Motor neuron (in vitro differentiated cells): ENCODE measurements at places on chromosomes 1 and 21.

DNA sequence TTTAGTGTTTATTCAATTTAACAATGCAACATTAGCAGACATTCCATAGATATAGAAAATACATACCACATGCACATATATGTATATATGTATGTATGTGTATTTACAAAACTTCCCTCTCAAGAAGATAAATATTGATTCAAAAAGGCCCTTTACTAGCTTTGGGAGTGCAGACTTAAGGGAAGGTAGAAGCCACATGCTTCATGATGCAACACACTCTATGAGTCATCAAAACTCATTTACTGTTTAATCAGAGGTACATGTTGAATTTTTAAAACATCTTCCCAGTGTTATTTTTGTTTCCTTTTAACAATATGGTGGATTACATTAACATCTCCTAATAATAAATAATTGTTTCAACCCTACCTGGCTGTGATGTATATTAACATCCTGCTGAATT is 61.4 kb upstream of the KIRREL1 start:
- no peak for ATAC-seq

DNA sequence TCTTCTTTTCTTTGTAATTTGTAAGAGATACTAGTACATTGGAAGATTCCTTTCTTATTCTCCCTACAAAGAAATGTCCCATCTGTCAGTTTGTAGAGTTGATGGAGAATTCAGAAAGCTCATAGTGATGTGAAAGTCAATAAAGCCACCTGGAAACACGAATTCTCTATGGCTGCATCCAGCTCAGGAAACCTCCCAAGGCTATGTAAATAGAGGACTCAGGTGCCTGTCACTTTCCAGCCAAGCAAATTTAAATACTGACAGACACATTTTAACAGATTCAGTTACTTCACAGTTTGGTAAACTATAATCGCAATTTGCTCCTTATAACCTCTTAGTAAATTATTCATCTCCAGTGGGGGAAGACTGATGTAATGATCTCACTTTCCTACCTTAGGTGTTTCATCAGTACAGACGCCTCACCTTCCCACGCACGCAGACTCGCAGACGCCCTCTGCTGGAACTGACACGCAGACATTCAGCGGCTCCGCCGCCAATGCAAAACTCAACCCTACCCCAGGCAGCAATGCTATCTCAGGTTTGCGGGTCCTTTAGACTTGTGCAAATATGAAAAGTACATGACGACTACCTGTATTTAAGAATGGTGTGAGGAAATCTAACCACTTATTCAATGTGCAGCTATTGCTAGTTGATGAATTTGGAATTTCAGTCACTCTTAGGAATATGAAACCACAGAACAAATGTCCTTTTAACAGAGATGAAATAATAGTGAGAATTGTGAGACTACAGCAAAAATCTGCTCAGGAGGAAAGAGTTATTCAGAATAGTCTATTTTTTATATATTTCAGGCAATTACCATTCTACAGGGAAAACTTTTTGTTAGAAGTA is 60.6 kb downstream of the PTPRC start:
- ATAC-seq = peak; percentile 61

- no peak for ATAC-seq
Observed at GRCh38 chr21:15421947-15422346, 307.8 kb upstream of the USP25 start.

DNA sequence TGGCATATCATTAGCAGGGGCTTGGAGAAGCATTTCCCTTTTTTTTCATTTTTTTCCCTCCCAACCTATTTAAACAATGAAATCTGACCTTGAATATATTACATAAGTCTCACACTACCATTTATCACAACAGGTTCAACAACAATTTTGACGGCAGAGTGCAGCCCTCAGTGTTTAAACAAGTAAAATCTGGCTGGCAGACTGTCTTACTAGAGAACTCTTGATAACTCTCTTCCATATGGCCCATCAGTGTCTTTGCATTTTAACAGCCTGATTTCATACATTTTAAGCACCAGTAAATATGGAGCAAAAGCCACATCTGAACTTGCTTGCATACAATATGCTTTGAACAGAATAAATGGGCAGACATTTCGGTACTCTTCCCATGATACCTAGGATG is 213.0 kb downstream of the KCTD3 start:
- ATAC-seq = no peak

DNA sequence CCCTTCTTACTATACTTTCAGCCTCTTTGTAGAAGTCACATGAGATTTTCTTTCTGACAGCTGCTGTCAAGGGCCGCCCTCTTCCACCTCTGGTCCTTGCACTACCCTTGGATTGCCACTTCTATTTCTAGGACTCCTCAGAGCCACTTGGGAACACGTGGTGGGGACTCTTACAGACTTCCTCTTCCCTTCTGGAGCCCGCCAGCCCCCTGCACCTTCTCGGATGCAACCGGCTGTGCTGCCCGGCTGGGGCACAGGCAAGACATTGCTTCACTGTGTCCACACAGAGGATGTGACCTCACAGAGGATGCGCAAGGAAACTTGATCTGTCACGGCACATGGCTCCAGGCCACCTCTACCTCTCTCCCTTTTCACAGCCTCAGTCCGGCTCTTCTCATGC is 2.4 kb upstream of the IKBKE start:
- no peak for ATAC-seq

GRCh38 chr1:20993716-20994575 is 182.8 kb downstream of the EIF4G3 start:
- ATAC-seq = no peak

- no peak for ATAC-seq
Observed at GRCh38 chr1:26580116-26580515, 50.6 kb downstream of the RPS6KA1 start.

DNA sequence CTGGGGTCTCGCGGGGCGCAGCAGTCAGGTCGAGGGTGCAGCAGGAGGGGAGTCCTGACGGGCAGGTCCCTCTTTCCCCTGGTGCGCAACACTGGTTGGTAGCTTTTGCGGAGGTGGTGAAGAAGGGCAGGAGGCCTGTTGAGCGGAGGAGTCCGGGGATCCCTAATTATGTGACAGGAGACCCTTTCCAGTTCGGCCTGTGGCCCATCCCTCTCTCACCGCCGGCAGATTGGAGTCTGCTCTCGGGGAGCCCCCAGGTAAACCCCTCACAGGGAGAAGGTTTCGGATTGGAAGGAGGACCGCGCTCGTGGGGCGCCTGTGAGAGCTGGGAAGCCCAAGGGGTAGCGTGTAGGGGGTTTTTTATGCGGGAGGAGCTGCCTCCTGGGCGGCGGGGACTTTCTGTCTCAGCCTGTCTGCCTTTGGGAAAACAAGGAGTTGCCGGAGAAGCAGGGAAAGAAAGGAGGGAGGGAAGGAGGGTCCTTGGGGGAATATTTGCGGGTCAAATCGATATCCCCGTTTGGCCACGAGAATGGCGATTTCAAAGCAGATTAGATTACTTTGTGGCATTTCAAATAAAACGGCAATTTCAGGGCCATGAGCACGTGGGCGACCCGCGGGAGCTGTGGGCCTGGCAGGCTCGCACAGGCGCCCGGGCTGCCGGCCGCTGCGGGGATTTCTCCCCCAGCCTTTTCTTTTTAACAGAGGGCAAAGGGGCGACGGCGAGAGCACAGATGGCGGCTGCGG is 9.5 kb downstream of the SIM2 start:
- peak; percentile 9 for ATAC-seq

GRCh38 chr1:209248649-209249279 is 334.8 kb upstream of the CAMK1G start:
- peak; percentile 58 for ATAC-seq

DNA sequence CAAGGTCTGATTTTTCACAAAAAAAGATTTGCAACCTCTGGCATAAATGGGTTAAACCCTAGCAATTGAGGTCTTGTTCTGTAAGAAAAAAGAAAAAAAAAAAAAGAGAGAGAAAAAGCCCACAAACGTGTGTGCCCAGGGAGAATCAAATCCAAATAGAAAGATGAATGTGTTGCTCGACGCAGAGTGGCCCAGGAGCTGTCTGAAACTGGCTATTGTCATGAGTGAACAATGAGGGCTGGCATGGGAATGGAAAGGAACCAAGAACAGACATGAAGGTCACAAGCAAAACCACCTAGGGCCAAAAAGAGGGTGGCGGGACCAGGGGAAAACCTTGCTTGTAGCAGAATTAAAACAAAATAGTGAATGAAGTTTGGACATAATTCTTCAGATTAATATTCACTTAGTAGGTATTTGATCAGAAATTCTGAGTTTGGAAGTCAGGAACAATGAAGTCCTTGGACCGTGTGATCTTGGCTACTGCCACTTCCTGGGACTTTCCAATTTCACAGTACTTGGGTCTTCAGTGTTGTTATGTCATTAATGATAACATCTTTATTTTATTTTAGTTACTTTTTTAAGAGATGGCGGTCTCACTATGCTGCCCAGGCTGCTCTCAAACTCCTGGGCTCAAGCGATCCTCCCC is 3.1 kb downstream of the ENO1 start:
- ATAC-seq = no peak

- ATAC-seq = no peak
Observed at GRCh38 chr21:41640748-41641509, 125.9 kb downstream of the RIPK4 start.

- peak; percentile 85 for ATAC-seq
Observed at GRCh38 chr1:181112071-181112929, 23.8 kb downstream of the IER5 start.
